Epithelial cell of proximal tubule (primary cell): ENCODE measurements at places on chromosomes 11 and 22.
A peak's percentile ranks its signal among the peaks of the same experiment; 100 is the strongest.

DNA sequence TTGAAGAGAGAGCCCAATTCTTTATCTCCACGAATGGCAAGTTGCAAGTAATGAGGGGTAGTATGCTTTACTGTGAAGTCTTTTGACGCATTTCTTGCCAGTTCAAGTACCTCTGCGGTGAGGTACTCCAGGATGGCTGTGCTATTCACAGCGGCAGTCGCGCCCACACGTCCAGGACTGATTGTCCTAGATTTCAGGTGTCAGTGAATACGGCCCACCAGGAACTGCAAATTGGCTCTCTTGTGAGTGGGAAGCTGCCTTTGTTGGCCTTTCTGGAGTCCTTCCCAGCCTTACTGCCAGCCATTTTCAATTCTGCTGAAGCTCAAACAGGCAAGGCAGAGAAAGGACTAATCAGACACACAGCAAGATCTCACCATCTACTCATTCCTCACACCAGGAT, 8.5 kb downstream of the PPFIA1 start:
- no peak for DNase-seq

DNA sequence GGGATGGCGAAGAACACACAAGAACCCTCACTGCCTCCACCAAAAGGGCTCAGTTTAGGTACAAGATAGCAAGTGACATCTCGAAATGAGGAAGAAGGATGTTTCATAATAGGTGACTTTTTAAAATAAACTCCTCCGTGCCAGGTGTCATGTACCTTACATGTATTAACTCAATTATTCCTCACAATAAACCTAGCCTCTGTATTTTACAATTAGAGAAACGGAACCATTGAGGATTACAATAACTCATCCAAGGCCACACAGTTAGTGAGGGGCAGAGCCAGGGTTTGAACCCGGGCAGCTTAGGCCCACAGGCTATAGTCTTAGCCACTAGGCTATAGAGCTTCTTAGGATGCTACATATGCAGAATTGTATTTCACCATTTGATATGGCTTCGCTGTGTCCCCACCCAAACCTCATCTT, 965 bp upstream of the PAMR1 start:
- no peak for DNase-seq

DNA sequence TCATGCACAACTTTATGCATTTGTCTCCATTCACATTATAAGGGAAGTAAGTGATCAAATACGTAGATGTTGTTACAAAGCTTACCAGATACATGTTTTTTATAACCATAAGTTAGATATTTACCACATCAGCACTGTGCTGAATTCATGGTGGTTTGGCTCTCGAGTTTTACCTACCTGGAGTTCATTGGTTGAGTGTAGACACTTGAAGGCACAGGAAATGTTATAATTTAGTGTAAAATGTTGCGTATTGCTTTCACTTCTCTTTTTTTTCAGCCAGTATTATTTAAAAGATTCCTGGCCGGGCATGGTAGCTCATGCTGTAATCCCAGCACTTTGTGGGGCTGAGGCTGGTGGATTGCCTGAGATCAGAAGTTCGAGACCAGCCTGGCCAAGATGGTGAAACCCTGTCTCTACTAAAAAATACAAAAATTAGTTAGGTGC, 53.1 kb upstream of the GRK2 start:
- no peak for DNase-seq

DNA sequence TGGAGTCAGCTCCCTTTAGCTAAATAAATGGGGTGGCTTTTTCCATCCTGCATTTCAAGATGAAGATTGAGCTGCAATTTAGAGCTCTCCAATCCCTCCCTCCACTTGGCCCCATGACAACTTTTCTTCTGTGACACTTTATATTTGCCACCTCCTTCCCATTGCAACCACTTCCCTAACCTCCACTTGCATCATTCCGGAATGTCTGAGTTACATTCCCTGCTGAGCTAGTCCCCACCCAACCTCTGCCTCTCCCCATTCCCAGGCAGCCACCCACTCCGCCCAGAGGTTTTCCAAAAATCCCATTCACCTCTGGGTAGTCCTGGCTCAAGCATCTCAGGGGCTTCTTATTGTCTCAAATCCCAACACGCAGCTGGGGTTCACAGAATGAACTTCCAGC, 24.7 kb downstream of the PC start:
- no peak for DNase-seq

- DNase-seq, result no peak
Measured at GRCh38 chr11:69217276-69218105, 61.8 kb downstream of the SMIM38 start.

- DNase-seq, result no peak
Measured at GRCh38 chr11:130979386-130979972, 63.2 kb upstream of the SNX19 start.

- no peak for DNase-seq
Measured at GRCh38 chr11:78061921-78062311, 1.7 kb upstream of the THRSP start.

- no peak for DNase-seq
Measured at GRCh38 chr22:50595189-50595588, 5.4 kb upstream of the MAPK8IP2 start.

- DNase-seq, result peak; percentile 62
Measured at GRCh38 chr11:74278721-74279161, 32.7 kb downstream of the P4HA3 start.

- DNase-seq, result no peak
Measured at GRCh38 chr11:87092159-87092558, 54.4 kb downstream of the TMEM135 start.

GRCh38 chr22:27632451-27633295, 168.9 kb downstream of the MN1 start:
- no peak for DNase-seq

DNA sequence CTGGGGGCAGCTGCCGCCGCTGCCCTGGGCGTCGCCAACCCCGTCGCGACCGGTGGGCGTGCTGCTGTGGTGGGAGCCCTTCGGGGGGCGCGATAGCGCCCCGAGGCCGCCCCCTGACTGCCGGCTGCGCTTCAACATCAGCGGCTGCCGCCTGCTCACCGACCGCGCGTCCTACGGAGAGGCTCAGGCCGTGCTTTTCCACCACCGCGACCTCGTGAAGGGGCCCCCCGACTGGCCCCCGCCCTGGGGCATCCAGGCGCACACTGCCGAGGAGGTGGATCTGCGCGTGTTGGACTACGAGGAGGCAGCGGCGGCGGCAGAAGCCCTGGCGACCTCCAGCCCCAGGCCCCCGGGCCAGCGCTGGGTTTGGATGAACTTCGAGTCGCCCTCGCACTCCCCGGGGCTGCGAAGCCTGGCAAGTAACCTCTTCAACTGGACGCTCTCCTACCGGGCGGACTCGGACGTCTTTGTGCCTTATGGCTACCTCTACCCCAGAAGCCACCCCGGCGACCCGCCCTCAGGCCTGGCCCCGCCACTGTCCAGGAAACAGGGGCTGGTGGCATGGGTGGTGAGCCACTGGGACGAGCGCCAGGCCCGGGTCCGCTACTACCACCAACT, 1.0 kb downstream of the FUT4 start:
- DNase-seq, result no peak

GRCh38 chr22:23306438-23306921, 126.2 kb downstream of the BCR start:
- no peak for DNase-seq
